ENCODE measurements at places on chromosomes 7 and 10.

- no peak for DNase-seq
These were observed 20.8 kb upstream of the VOPP1 start for GRCh38 chr7:55593172-55593514.

DNA sequence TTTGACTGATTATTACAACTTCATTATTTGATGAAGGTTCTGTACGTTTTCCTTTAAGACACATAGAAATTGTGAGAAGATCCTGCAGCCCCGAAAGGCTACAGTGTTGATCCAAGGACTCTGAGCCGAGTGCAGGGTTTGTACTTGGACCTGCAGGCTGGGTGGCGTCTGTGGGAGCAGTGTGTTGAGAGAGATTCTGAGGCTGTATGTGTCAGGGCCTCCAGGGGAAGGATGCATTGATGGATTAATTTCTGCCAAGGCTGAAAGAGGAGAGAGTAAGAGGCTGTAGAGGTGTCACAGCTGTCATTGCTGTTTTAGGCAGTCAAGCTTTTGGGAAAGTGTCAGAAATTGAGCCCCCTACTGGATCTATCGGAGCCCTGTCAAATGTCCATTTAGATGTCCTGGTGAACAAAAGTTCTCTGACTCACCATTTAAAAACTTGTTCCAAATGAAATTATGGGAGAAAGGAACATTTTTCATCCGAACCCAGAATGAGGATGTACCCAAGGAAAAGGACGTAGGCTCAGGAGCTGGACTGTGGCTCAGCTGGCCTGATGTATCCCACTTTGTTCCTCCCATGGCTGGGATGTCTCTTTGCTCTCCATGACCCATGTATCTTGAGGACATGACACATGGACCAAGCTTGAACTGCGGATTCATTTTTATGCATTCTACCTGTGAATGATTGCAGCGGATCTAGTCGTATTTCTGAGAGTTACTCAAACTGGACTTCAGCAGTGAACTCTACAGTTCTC is 102.2 kb downstream of the TCF7L2 start:
- no peak for DNase-seq

- no peak for DNase-seq
These were observed 162.4 kb upstream of the PPP2R2D start for GRCh38 chr10:131738396-131738735.

- DNase-seq = no peak
These were observed 590.4 kb upstream of the PFKP start for GRCh38 chr10:2476812-2477553.

- no peak for DNase-seq
These were observed 217.7 kb downstream of the PRKG1 start for GRCh38 chr10:51291961-51292360.

GRCh38 chr7:15851201-15851600 is 164.7 kb upstream of the MEOX2 start:
- DNase-seq = no peak

DNA sequence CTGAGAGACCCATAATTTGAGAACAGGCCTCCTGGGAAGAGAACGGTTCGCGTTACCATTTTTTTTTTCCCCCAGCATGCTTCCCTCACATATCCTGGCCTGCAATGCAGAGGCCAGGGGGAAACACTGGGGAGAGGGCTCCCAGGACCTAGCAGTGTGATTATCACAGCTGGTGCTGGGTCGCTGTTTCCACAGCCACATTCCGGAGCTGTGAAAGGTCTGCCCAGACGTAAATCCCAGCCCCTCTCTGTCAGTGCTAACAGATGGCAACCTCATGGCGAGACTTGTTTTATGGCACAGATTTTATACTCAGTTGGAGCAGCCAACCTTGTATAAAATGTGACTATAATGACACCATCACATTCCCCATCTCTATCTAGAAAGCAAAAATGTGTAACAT is 150.5 kb downstream of the PLXDC2 start:
- peak; percentile 63 for DNase-seq

- no peak for DNase-seq
These were observed 192.9 kb upstream of the SH2B2 start for GRCh38 chr7:102093599-102094315.

DNA sequence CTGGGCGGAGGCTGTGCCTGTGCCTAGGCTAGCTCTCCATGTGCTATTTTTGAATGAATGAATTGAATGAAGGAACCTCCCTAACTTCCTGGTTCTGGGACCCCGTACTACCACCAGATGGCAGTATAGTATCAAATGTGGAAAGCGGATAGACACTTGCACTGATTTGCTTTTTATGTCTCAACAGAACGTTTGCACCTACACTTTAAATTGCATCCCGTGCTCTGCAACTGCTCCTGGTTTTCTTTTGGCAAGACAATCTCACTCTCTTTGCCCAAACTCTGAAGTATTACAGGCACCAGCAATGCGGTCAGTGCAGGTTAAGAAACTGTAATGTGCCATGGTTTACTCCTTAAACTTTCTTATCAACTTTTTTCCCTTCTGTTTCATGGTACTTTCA is 6.5 kb downstream of the FZD8 start:
- DNase-seq = peak; percentile 71

GRCh38 chr7:27670177-27670576 is 7.5 kb upstream of the HIBADH start:
- no peak for DNase-seq

- no peak for DNase-seq
These were observed 125.9 kb downstream of the CFTR start for GRCh38 chr7:117605712-117606111.

GRCh38 chr10:58439632-58440364 is 54.6 kb downstream of the TFAM start:
- DNase-seq = no peak

- DNase-seq = no peak
These were observed 74.3 kb upstream of the GNAI1 start for GRCh38 chr7:80060218-80060806.

- DNase-seq = no peak
These were observed 204.6 kb upstream of the AGR3 start for GRCh38 chr7:17086403-17086802.

GRCh38 chr7:129123510-129123857 is 21.0 kb upstream of the TSPAN33 start:
- DNase-seq = no peak

DNA sequence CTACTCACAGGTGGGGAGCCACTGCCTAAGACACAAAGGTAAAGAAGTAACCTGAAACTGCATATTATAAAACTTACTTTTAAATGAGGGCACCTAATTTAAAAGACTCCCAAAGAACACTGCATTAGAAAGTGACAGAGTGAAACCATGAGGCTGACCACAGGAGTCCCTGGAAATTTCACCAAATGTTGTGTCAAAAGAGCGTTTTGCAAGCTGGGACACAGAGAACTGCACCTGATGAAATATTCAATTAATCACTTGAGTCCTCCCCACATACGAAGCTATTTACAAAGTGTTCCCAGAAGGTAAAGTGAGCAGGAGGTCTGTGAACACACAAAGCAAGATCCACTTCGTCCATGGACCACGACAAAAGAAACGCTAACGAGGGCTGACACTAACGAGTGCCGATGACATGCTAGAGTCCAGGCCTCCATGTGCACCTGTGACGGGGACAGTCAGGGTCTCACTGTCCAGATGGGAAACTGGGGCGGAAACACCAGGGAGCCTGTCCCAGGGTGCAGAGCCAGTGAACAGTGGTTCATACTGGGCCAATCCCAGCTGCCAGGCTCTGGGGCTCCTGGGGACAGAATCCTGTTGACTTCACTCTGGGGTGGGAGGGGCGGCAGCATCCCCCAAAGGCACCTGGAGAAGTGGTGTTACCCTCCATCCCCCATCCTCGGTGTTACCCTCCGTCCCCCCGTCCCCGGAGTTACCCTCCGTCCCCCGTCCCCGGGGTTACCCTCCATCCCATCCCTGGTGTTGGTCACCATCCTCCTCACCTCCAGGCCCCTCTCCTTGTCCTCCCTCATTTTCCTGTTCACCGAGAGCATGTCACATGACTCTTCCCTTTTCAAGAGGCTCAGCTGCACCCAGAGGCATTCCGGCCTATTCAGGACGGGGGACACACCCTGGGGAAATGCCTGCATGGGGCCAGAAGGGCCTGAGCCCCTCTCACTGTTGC is 63.4 kb downstream of the DIP2C start:
- DNase-seq = peak; percentile 73

GRCh38 chr10:60990663-60991062 is 46.7 kb upstream of the RHOBTB1 start:
- no peak for DNase-seq

DNA sequence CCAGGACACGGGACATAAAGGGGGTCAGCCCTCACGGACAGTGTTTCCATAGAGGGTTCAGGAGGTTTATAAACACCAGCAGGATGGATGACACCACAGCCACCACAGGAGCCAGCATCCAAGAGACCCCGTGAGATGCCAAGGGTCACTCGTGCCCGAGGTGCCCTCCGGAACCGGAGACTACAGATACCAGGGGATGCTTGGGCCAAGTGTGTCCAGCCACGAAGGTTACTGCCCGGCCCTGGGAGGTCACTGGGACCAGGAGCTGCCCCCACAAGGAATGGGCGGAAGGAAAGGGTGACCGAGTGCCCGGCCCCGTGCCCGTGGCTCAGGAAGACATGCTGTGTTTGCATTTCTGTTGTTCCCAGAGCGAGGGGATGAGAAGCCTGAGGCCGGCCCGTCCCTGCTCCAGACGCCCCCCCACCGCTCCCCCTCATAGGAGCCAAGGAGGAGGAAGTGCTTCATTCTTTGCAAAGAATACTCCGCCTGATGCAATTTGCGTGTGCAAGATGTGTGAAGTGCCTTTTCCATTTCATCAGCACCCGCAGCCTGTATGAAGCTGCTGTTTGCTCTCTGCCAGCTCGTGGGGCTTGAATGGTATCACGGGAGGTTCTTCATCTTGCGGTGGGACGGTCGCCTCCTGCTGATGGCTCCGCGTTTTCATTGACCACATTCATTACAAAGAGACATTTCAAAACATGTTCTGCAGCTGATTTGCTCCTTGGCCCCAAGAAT is 176.4 kb downstream of the ELFN1 start:
- DNase-seq = peak; percentile 58

- no peak for DNase-seq
These were observed 165.8 kb upstream of the PRSS1 start for GRCh38 chr7:142583446-142583845.

GRCh38 chr10:17915181-17915580 is 36.5 kb upstream of the SLC39A12 start:
- no peak for DNase-seq

DNA sequence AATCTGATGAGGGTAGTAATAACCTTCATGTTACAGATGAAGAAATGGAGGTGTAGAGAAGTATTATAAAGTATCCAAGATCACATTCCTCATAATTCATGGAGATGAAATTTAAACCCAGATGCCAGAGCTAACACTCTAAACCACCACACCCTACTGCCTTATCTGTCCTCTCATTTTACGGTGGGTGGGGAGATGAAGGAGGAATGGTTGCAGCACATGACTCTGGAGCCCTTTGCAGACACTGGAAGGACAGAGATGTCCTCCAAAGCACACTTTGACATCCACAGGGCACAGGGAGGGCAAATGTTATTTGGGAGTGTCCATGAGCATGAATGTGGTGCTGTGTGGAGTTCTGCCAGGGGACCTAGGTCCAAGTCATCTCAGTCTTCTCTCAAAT is 1.1 kb downstream of the PLEKHS1 start:
- no peak for DNase-seq
